ENCODE measurements at places on chromosomes 1 and 21.

DNA sequence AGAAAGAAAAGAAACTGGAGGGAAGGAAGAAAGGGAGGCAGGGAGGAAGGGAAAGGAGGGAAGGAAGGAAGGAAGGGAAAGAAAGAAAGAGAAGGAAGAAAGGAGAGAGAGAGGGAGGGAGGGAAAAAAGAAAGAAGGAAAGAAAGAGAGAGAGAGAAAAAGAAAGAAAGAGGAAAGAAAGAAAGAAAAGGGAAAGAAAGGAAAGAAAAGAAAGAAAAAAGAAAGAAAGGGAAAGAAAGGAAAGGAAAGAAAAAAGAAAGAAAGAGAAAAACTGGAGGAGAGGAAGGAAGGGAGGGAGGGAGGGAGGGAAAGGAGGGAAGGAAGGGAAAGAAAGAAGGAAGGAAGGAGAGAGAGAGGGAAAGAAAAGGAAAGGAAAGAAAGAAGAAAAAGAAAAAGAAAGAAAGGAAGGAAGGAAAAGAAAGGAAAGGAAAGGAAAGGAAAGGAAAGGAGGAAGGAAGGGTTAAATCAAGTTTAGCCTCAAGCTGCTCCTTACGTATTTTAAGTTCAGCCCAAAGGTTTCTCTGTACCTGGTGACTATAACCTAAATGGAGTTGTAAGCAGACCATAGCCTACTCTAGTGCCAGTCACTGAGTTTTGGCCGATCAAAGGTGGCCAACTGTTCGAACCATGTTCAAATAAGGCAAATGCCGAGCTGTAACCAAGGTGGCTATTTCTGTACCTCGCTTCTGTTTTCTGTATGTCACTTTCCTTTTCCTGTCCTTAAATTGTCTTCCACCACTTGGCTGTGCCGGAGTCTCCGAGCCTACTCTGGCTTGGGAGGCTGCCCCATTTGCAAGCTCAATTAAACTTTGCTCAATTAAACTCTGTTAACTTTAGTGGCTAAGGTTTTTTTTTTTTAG lies 37.8 kb upstream of the TMPRSS2 start:
- DNase-seq, result no peak

DNA sequence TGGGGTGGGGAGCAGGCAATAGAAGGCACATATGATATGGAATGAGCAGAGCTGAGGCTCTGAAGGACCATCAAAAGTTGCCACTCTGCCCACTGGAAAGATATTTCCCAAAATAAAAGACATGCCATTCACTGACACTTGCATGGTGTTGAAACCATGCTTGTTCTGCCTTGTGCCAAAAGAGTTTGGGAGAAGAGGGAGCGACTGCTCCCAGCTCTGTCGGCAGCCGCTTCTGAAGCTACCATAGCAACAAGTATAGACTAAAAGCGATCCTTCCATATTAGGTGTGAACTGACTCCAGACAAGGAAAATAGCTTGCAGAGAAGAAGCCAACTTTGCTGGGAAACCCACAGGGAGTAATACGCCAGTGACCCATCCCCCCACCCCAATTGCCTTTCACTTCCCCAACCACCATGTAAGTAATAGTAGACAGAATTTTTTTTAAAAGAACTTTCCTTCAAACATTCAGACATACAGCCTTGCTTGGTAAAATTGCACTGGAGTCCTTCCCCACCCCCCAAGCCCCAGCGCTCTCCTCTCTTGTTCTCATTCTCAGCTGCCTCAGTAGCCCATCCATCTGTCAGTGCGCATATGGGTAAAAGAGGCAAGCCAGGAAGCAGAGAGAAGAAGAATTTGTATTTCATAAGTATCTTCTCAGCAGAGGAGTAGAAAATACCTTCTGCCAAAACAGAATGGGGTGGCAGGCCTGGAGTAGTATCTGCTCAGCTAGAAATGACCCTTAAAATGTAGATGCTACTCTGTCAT lies 263.7 kb downstream of the OMA1 start:
- no peak for DNase-seq

GRCh38 chr1:153251988-153252387 lies 7.5 kb upstream of the LORICRIN start:
- DNase-seq, result no peak

DNA sequence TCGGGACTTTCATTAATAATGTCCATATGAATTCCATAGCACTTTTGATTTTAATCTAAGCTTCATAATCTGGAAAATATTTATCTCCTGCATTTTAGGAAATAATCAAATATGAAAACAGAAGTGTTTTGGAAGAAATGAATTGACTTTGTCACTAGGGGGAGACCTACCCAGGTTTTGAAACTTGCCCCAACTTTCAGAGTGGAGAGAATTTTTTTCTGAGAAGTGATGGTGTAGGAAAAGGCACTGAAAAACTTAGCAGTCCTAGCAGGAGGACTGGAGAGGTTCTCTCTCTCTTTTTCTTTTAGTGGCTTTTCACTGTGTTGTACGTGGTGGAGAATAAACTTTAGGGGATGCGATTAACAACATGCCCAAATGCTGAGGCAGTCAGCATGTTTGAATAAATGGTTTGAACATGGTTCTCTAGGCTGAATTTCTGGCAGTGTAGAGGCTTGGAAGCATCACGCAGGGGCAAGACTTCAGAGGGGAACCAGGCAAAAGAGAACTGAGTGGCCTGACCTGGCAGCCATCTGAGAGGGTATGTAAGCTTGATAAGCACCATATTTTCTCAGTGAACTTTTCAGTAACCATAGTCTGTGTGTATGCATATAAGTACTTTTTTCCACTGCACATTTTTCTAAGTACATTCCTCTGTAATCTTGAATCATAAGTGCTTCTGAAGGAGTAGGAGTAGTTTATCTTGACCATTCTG lies 68.3 kb upstream of the NEK7 start:
- peak; percentile 22 for DNase-seq

DNA sequence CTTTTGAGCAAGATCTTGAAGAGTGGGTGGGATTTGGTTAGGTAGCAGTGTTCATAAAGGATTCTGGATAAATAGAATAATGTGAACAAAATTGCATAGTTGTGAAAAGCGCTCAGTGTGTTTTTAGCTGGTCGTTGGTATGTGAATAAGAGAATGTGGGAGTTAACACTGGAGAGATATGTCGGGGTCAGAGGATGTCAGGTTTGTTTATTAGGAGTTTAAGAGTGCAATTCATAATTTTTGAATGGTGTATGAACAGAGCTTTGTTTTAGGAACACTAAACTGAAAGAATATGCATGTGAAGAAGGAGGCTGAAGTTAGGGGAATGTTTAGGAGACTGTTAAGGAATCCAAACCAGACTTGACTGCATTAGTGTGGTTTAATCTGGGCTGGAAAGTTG lies 9.4 kb downstream of the USP16 start:
- DNase-seq, result no peak
